ENCODE measurements at places on chromosomes 4 and X. TPM values are rescaled to one million over a fixed set of nuclear protein-coding genes. Genes with fewer than 3 reads are reported as not detected.

GRCh38 chr4:31678356-31678755, 958.2 kb downstream of the PCDH7 start:
- DNase-seq = no peak

DNA sequence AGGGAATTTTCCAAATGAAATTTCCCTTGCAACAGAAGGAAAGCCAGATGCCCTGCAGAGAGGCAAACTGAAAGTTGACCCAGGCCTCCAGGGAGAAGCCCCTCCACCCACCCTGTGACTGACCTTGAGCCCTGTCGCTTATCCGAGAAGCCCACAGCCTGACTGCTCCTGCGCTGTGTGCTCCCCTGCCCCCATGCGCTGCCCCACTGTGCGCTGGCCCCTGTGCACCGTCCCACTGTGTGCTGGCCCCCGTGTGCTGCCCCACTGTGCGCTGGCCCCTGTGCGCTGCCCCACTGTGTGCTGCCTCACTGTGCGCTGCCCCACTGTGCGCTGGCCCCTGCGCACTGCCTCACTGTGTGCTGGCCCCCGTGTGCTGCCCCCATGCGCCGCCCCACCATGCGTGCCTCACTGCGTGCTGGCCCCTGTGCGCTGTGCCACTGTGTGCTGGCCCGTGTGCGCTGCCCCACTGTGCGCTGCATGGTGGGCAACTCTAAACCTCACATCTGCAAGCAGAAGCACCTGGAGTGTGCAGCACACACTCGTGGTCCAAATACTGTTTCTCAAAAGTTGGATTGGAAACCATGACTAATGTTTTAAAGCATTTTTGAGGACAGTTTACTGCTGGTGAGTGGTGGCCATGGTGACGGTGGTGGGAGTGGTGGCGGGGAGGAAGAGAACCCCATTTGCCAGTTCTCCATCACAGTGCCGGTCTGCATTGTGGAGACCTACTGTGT, 8.3 kb upstream of the GRPEL1 start:
- peak; percentile 27 for DNase-seq

DNA sequence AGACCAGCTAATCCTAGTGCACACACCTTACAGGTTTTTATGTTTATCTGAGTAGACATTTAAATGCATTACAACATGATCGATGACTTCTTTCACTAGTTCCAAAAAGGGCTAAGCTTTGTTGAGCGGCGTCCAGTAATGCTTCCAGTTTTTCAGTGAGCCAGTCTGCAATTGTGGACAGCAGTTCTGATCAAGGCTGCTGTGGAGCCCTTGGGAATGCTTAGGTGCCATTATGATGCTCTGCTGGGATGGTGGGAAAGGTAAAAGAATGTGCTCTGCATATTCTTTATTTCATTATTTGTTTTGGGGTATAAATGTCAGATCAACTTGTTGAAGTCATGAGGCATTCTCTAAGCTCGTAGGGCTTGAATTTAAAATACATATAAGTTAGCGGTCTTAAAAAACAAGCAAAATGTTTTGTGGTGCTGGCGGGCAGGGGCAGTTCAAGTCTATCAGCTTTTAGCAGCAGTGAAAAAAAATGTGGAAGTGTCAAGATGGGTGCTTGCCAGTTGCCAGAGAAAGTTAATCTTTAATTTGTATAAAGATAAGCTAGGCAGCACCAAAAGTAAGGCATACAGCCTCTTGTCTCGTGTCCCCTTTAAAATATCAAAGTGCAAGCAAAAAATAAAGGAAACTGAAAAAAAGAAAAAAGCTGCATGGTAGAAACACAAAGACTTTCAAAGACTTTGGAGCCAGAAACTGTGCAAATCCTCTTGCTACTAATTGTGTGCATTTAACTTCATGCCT, 5.8 kb downstream of the MID1IP1 start:
- no peak for DNase-seq

DNA sequence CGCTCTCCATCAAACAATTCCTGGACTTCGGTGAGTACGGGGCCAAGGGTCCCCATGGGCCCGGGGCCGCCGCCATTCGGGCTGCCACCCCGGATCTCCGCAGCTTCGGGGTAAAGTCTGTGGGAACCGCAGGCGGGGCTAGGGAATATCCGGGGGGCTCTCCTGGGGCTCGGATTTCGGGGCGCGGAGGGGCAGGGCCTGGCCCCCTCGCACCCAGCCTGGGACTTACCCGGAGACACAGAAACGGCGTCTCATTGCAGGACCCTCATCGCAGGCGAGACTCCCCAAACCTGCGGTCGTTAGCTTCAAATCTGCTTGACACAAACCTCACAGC, 413 bp downstream of the PDK3 start:
- DNase-seq = no peak

DNA sequence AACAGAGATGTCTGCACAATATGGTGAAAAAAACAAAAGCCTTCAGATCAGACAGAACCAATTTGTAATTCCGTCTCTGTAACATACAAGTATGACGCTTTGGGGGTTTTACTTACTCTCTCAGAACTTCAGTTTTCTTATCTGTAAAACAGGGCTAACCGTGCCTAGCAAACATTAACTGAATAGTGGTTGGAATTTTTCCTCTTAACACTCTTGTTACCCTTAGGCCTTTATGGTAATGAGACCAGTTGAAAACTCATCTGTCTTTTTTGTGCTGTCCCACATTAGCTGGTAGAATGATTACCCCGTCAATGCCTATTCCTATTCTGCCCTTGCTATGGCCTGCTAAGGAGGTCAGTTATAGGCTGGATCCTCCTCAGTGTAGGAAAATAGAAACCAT, 4.5 kb upstream of the MYOZ2 start:
- no peak for DNase-seq

GRCh38 chr4:59503731-59504130, 1696.4 kb upstream of the ADGRL3 start:
- DNase-seq = no peak

DNA sequence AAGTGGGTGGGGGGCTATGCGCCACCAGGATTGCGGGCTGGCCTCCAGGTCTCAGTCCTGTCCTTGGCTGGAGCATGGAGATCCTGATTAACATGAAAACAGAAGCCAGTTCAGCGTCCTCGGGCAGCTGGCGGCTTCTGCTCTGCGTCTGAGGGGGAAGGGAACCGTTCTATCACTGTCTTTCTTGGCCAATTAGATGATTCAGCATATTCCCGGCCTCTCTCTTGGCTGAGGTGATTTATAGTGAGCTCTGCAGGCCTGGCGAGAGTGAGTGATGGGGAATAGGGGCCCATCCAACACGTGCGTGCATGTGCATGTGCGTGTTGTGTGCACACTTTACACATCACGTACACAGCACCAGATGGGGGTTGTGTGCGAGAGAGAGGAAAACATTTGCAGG, 145.8 kb upstream of the ATP6AP2 start:
- no peak for DNase-seq

GRCh38 chrX:68432648-68433047, 647 bp downstream of the OPHN1 start:
- peak; percentile 0 for DNase-seq

DNA sequence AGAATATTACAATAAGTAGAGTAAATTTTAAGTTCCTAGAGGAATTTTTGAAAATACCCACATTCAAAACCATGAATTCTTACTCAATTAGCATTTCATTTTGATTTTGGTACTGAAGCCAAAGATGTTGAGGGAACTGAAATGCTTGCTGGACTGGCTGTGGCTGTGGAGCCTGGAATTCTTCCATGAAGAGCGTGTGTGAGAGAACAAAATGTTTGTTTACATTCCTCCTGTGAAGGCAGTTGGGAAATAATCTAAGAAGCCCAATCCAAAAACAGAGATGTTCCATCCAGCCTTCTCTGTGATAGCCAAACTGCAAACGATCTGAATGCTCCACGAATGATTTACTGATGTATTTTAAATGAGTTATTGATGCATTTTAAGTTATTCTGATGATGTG, 3.8 kb upstream of the ADH1B start:
- DNase-seq = no peak

DNA sequence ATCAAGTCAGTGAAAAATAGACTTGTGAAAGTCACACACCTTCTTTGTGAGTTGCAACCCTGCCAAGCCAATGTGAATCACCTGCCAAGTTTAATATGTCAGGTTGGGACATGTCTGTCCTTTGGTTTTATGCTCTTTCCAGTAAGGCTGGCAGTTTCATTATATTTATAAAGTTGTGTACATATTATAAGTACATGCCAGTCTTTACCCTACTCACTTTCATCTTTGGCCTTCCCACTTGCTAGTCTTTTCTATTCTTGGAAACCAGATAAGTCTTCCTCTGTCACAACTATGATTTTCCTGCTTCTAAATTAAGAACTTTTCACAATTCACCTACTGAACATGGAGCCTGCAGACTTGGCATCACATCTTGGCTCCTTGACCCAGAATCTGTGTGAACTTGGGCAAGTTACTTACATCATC, 680.7 kb upstream of the BOD1L1 start:
- DNase-seq = no peak

- DNase-seq = no peak
Measured at GRCh38 chrX:109841869-109842579, 109.0 kb upstream of the ACSL4 start.

DNA sequence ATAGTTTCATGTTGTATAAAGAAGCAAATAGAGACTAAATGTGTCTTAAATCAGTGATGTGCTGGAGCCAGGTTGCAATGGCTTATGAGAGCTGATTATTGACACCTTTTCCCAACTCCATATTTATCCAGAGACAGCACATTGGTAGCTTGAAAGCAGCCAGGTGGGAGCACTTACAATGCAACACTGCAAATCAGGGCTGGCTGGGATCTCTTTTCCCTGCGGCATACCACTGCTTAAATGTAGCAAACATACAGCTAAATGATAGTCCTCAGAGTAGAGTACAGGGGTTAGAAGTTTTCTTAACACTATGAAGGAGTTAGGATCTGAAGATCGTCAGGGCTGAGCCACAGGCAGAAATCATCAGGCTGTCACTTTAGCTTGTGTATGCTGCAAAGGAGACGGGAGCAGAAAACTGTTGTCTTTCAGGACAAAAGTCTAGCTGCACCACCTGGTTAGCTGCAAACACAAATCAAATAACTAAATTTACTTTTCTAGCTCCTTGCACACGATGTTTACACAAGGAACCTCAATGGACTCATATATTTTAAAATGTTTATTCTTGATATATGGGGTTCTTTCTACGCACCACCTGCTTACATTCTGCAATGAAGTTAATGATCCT, 527.3 kb downstream of the TLL1 start:
- no peak for DNase-seq

DNA sequence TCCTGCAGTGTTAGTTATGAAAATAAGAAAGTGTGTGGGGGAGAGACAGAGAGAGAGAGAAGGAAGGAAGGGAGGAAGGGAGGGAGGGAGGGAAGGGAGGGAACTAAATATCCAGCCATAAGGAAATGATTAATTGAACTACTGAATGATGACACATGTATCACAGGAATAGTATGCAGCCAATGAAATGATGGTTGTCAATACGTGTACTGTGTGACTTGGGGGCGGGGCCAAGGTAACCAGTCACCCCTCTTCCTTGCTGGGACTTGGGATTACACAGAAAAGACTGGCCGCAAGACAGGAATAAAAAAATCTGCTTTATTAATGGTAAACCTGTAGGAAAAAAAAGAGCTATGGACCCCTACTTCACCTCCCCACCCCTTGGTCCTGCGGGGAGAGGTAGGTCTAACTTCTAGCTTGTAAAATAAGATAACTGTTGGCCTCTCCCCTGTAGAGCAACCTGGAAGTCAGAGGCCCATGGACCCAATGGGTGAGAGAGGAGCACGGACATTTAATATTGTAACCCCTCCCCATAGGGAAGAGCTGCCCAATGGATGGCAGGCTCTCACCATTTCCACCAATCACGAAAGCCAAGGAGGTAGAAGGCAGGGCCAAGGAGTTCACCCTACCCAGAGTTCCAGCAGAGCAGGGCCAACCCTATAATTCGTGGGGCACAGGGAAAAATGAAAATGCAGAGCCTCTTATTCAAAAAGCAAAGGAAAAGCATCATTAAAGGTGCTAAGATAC, 7.4 kb downstream of the PPP2R2C start:
- peak; percentile 89 for DNase-seq

- no peak for DNase-seq
Measured at GRCh38 chr4:137063961-137064360, 468.3 kb downstream of the PCDH18 start.

DNA sequence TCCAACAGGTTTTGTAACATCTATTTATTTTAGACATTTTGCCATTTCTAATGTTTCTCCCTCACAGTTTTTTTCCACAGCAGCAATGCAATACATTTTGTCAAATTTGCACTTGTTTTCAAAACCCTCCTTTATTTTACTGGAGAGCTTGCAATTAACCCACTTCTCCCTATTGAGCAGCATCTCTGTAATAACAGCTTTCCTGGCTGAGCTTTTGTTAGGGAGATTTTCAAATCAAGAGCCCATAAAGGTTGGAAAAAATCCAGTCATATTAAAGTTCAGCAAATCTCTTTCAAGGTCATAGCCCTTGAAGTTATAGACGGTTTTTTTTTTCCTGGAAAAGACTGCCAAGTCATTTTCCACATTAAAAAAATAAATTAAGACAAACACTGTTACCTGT, 450.6 kb upstream of the TENM3 start:
- DNase-seq = no peak

HMX1 gene
- not detected for total RNA-seq

SPATA4 gene
- total RNA-seq = not detected

MAGEA9 gene
- total RNA-seq = 0.37 TPM

IL1RAPL1 gene
- 1.9 TPM for total RNA-seq

TSC22D3 gene
- 5.4 TPM for total RNA-seq

ADRA2C gene
- 0.10 TPM for total RNA-seq

ART3 gene
- not detected for total RNA-seq

RS1 gene
- total RNA-seq = not detected

RIPPLY1 gene
- not detected for total RNA-seq
